Activated CD4-positive, CD25-positive, alpha-beta regulatory T cell treated with anti-CD3 and anti-CD28 coated beads, Interleukin-2, amount 50 U/mL, for 72 hours (primary cell): ENCODE measurements at places on chromosomes 2 and 18.

- no peak for DNase-seq
Observed at GRCh38 chr2:134583997-134584520, 134.7 kb downstream of the TMEM163 start.

- no peak for DNase-seq
Observed at GRCh38 chr18:75723521-75724340, 296.2 kb upstream of the SMIM21 start.

GRCh38 chr2:181742922-181743722 is 62.8 kb upstream of the NEUROD1 start:
- no peak for DNase-seq

DNA sequence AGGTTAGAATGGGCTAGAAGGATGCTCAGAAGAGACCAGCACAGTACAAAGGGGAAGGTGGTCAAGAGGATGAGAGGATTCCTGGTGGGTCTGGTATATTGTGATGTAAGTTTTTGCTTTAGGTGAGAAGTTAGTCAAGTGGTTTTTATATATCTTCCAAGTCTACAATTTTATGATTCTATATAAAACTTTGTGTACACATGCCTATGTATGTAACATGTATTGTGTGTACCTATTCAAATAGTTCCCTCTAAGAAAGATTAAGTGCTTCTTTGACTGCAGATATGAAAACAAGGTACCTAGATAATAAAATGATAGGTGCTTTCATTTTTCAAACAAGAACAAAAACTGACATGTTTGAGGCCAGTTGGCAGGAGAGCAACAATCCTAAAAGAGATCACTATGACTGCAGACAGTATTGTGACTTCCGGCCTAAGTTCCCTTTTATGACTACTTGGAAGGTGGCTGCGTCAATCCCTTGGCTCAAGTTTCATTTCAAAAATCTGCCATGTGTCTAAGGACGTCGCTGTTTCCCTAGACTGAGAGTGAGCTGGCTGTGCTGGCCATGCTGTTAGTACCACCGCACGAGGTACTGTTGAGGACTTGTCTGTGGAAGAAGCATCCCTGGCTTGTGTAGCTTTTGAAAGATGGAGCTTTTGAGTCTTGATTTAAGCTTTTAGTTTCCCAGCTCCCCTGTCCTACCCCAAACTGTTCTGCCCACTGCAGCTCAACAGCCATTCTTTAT is 123.1 kb downstream of the PRPF40A start:
- no peak for DNase-seq

GRCh38 chr2:54665436-54665856 is 58.0 kb upstream of the EML6 start:
- no peak for DNase-seq

GRCh38 chr2:169139993-169140767 is 70.8 kb downstream of the DHRS9 start:
- no peak for DNase-seq

- DNase-seq, result no peak
Observed at GRCh38 chr2:228698963-228699362, 517.5 kb upstream of the SPHKAP start.
